ENCODE measurements at places on chromosomes 5 and 9.

DNA sequence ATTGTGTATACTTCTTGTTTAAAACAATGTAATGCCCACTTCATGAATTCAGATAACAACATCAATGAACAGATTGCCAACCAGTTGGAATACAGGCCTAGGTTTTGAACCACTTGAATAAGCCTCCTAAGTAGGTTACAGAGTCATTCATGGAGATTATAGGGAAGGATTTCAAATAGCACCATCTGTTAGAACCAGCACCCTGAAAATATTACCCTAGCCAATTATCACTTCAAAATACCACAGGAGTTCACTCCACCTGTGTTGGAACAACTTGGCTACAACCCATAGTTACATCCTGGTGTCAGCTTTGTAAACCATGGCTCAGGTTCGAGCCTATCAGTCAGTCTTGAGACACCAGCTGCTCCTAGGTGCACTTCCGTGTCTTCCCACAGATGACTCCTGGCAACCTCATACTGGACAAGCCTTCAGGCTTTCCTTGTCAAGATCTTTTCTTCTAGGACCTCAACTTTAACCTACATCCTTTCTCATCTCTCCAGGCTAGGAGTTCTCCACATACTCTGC lies 350.0 kb downstream of the DEPDC1B start:
- no peak for DNase-seq

- DNase-seq, result no peak
Observed at GRCh38 chr5:36607838-36608783, 1.7 kb downstream of the SLC1A3 start.

DNA sequence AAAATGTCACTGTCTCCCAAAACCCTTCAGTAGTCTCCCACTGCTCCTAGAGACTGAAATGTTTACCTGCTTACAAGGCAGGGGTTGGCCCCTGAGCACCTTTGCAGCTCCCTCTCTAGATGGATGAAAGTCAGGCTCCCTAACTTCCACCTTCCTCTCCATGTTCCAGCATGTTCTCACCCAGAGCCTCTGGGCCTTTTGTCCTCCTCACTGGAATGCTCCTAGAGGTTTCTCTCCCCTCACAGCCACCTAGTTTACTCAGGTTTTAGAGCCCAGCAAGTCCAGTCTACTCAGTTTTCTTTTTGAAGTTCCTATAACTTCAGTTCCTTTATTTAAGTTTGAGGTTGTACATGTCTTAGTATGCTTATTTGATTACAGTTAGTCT lies 815 bp upstream of the URM1 start:
- no peak for DNase-seq

- DNase-seq, result no peak
Observed at GRCh38 chr9:127961613-127962155, 19.1 kb downstream of the EEIG1 start.

GRCh38 chr9:124450241-124450924 lies at the start of gene ADGRD2:
ADGRD2 (plus strand) TSS chr9:124450451; CDS start chr9:124451667, 1,216 bp downstream.
- peak; percentile 12 for DNase-seq

- DNase-seq, result no peak
Observed at GRCh38 chr9:89342948-89343347, 24.6 kb downstream of the SECISBP2 start.

GRCh38 chr9:124210697-124211096 lies 47.1 kb upstream of the NEK6 start:
- no peak for DNase-seq

DNA sequence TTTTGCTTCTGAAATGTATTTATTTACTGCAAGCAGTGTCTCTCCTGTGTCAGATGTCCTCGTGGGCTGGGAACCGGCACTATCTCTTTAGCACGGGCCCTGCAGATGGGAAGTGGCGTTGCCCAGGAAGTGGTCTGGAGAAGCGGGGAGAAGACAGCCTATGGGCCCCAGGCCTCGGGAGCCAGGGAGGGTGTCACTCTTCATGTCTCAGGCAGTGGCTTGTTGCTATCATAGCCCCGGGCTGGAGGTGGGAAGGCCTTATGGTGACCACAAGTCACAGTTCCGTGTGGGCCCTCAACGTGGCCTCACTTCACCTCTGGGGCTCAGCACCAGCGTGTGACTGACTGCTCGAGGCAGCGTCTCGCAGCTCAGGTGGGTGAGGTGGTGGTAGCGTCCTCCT lies 41.4 kb downstream of the SYK start:
- DNase-seq, result peak; percentile 83

DNA sequence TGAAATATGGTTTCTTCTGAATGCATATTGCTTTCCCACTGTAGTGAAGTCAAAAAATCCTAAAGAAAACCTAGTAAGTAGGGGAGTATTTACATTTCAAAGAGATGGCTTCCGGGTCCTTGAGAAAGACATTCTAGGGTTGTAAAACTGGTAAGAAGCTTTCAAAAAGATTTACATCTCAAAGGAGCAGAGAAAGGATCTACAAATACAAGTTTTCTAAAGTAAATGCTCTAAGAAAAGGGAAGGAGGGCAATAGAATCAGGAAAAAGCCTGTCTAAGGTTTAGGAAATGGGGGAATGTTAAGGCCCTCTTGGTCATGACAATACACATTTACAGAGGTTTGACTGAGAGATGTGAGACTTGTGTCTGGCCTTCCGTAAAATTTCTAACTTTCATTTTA lies 16.7 kb upstream of the TRPC7 start:
- no peak for DNase-seq

GRCh38 chr5:57681942-57682341 lies 199.3 kb upstream of the ACTBL2 start:
- DNase-seq, result no peak

DNA sequence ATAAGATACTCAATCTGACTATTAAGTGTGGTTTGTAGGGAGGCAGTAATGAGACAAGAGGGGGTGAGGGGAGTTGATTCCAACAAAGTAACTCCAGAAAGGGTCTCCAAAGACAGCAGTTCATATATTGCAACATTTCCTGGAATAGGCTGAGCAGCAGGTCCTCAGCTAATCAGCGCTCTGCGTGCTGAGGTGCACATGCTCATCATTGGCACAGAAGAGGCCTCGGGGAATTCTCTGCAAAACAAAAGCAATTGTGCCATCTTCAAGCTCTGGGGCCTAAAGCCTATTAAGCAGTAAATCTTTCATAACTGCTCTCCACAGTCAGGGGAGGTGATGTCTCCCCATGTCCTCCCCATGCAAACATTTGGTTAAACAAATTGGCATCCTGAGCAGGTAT lies 357.3 kb downstream of the SPOCK1 start:
- DNase-seq, result no peak

GRCh38 chr5:3181671-3182070 lies 414.0 kb upstream of the IRX1 start:
- no peak for DNase-seq

DNA sequence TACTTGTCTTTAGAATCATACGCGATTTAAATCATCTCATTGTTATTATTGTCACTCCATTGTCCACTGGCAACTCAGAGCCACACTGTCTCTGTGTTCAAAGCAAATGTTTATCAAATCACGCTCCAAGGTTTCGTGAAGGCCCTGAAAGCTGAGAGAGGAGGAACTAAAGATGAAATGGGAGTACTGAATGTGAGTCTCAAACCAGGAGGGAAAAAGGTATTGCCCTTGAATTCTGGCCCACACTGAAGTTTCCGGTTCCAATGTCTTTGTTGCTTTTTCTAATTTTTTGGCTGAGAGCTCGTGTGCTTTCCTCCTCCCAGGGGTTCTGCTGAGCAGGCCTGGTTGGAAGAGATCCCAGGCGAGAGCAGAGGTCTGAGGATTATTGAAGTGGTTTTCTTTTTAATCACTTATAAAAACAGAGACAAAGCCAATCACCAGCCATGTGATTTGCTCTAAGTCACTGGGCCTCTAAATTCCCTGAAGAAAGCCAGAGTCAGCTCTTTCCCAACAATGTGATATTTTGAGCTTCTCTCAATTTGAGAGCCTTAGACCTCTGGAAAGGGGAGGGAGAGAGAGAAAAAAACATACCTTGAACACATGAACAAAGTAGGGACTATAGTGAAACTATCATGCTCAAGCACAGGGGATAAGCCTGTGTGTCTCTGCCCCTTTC lies 420.8 kb upstream of the GRAMD2B start:
- DNase-seq, result no peak

DNA sequence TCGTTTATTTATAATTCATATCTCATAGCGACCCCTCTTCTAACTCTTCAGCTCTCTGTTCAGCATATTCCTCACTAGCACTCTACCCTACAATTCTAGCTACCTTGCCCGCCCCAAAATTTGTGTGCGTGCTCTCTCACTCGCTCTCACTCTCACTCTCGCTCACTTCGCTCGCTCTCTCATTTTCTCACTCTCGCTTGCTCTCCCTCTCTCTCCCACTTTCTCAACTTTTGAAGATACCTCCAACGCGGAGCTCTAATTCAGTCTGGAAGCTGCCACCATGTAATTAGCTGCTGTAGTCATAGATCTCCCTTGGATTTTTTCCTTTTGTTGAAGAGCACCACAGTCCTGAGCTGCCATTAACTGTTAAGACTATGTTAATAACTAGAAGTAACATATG lies 30.4 kb downstream of the GPR21 start:
- DNase-seq, result no peak

GRCh38 chr5:31416547-31416946 lies 115.3 kb downstream of the DROSHA start:
- DNase-seq, result no peak
